ENCODE measurements at places on chromosomes 16 and 17.

DNA sequence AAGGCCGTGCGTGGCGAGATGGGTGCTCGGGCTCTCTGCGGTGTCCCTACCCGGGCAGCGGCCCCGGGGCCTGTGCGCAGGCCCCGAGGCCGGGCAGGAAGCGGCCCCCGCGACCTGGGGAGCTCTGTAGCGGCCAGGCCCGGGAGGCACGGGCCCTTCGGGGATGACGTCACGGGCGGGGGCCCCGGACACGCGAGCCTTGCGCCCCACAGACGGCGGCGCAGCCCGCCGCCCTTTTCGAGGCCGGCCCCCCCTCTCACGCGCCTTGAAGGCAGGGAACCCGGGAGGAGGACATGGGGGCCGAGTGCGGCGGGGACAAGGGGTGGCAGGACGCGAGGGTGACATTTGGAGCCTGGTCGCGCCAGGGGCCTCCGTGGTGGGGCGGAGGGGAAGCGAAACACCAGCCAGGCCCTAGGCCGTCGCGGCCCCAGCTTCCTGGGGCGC lies 1.1 kb downstream of the RAI1 start:
- DNase-seq = peak; percentile 49

DNA sequence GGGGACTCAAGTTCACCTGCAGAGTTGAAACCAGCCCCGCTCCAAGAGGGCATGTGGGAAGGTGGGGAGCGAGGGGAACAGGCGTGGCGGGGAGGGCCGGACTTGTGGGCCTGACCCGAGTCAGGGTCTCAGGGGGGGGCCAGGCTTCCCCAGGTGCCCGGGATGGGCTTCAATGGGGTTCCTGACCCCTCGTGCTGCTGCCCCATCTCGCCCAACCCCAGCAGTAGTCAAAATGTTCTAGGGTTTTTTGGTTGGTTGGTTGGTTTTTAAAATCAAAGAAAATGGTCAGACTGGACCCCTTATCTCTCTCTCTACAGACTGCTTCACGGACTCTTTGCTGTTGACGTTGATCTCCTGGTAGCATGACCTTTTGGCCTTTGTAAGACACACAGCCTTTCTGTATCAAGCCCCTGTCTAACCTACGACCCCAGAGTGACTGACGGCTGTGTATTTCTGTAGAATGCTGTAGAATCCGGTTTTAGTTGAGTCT lies 69.5 kb downstream of the AMFR start:
- no peak for DNase-seq

DNA sequence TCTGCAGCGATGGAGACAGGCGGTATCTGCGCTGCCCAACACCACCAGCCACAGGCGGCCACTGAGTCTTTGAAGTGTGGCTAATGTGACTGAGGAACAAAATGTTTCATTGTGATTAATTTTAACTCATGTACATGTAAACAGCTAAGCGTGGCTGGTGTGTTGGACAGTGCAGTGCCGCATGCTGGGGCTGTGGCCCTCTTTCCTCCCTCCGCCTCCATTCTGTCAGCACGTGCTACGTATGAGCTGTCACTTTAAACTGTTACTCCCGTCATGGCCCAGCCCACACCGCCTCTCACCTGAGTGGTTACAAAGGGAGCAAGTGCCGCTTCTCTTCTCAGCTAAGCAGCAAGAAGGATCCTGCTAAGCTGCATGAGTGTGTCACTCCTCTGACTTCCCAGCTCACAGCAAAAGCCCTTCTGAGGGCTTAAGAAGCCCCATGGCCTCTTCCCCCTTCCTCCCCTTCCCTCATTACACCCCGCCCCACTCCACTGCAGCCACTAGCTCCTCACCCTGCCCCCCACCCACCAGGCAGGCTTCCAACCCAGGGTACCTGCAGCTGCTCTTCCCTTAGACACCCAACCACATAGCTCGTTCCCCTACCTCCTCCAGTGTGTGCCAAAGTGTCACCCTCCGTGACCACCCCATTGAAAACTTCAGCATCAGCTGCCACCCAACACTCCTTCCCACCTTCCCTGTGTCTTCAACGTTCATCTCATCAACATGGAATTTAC lies 15.0 kb downstream of the HASPIN start:
- DNase-seq = peak; percentile 77

DNA sequence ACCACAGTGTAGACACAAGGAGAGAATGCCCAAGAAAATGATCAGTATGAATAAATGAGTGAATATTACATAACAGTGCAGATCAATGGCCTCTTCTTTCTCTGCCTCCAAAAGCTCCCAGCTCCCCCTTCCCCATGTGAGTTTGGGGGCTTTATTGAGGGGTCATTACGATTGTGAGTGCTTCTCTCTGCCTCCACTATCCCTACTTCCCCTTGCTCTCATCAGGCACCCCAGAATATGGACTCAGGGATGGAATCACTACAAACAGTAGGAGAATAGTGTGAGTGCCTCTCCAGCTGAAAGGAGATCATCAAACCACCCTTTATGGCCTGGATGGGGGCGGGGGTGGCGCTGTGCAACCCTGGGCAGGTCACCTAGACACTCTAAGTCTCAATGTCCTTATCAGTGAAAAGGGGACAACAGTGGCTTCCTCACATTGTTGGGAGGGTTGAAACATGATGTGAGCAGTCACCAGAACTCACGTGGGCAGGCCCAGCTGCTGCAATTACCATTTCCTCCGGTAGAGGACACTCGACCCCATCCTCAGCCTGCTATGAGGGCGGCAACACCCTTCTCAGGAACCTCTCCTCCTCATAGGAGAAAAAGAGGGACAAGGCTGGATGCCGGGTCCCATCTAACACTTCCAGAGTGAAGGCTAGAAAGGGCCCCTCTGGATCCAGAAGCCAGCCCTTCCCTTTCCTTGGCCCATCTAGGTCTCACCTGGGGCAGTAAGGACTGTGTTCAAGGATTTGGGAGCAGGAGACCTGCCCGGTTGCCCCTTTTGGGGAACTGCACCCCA lies 2.1 kb upstream of the EPOP start:
- DNase-seq = peak; percentile 83

DNA sequence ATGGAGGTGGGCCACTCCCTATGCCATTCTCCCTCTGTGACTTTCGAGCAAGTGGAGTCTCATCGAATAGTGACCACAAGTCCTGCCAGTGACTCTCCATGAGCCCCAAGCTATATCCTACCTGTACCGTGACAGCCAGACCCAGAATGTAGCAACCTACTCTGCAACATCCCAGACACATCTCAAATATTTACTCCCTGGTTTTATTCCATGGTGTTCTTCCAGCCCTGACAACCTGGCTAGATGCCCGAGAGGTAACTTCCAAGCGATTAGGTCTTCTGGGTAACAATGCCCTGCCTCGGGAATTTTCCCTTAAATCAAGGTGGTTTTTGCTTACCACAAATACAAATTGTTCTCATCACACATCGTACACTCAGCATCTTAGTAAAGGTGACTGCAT lies 211.7 kb downstream of the ZFHX3 start:
- no peak for DNase-seq

GRCh38 chr16:1428511-1428910 lies 2.4 kb upstream of the PERCC1 start:
- DNase-seq = peak; percentile 52

DNA sequence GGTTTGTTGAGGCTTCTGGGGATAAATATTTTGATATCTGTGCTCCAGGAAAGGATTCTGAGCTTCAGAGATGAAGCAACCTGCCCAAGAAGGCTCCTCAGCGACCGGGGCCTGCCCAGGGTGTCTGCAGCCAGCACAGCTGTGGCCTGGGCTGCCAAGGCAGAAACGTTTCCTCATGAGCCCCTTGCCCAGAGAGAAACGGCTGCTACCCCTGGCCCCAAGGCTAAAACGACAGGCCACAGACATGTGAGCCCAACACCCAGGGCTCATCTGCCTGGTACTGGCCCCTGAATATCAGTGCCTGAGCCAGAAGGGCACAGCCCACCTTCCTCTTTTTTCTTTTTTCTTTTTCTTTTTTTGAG lies 45.4 kb upstream of the RASD1 start:
- no peak for DNase-seq

DNA sequence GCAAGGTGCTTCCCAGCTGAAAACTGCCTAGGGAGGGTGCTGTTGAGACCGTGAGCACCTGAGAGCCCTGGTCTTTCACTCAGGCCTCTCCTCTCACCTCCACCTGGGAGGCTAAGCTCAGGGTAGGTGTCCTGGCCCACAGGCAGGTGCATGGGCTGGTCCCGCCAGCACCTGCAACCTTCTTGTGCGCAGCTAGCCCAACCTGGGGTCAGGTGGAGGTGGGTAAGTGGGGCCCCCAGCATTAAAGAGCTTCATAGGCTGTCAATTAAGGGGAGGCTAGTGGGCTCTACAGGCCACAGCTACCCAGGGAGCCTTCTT lies 8.7 kb downstream of the ADCY7 start:
- no peak for DNase-seq

GRCh38 chr16:30439720-30440348 lies 5.8 kb downstream of the SEPHS2 start:
- DNase-seq = no peak

DNA sequence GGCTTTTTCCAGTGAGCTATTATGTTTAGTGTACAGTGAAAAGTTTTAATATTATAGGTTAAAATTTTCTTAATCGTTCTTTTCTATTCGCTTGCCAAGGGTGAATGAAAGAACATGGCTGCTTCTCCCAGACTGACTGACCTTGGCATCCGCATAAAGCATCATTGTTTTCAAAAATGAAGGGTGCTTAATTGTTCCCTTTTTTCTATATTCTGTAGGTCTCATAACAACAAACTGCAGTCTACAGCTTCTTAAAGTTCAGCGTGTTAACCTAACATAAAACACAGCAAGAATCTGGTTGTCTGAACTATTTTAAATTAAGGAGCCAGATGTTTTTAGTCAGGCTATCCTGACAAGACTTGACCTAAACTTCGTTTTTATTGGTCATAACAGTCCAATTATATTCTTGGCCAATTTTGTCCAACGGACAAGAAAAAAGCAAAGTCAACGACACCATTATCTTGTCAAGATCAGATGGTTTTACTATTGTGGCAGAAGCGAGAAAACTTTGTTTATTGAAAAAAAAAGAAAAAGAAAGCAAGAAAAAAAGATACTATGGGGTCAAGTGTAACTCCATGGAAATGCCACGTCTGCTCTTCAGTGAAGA lies 14.1 kb downstream of the C17orf58 start:
- DNase-seq = no peak

- no peak for DNase-seq
Measured at GRCh38 chr17:36106493-36106835, 2.8 kb downstream of the CCL4 start.

- no peak for DNase-seq
Measured at GRCh38 chr17:79633154-79633553, 22.3 kb upstream of the RBFOX3 start.

DNA sequence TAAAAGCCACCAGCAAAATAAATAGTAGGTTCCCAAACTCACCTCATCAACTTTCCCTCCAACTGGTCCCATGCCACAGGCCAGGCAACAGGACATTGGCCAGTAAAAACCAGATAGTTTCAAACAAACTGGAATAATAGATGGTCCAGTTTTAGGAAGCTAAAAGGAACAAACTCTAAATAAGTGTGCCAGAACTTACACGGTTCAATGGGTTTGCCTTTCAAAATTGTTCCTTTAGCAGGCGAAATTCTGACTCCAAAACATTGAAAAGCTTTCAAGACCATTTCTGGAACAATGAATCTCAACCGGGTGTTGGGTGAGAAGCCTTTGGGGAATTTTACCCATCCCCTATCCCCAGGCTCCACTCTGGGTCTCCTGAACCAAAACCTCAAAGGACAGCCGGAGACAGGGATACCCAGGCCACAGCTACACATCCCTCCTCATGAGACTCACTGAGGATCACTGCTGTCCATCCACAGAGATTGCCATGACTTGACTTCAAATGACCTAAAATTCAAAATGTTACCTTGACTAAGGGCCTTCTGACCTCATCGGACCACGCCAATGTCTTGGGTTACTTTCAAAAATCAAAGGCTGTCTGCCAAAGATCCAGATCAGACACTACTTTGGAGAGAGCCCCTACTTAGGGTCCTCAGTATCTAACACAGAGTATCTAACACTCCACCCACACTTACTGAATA lies 13.0 kb downstream of the AXIN2 start:
- no peak for DNase-seq

DNA sequence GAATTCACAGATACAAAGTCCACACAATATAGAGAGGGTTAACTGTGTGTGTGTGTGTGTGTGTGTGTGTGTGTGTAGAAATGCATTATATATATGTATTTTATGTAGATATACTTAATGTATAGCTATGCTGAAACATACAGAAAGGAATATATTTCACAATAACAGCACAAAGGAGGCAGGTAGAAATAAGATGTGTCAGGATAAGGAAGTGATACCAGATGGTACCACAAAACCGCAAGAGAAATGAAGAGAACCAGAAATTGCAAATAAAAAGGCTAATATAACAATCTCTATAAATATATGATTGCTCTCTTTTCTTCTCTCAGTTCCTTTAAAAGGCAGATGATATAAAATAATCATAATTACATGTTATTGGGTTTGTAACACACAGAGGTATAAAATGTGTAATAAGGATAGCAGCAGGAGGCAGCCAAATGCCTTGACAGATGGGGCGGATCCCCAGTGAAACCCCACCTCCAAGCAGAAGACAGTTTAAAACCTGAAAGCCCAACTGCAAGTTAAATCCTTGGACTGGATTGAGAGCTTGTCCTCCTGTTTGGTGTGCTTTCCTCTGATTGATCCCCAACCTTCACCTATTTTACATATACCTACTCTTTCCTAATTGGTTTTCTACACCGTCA lies 365.4 kb upstream of the C16orf82 start:
- DNase-seq = no peak

GRCh38 chr17:17567631-17568030 lies 23.9 kb downstream of the PEMT start:
- DNase-seq = no peak

DNA sequence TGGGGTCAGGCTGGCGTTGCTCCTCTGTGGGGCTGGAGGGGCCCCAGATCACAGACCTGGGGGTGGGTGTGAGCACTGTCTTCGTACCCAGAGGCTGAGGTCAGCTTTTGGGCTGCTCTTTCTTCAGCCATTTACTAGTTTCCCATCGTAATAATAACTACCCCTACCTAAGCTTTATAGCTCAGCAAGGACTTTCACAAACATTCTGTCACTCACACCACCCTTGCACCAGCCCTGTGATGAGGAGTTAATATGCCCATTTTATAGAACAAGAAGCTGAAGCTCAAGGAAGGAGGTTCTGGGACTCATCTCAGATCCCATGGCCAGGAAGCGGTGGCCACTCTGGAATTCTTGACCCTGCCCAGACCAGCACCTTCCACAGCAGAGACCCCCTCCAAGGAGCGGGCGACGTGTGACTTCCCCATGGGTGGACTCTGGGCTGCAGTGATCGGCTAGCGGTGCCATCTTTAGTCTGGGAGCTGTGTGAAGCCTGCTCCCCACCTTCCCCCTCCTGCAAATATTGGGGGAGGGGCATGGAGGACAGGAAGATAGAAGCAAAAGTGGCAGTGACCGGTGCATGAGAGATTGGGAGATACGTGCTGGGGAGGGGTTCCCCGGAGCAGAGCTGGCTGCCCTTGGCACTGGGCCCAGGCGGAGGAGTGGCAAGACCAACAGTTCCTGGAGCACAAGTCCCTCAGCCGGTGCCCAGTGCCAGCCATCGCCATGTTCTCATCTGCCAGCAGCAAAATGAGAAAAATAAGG lies 81.8 kb upstream of the TOB1 start:
- DNase-seq = no peak

- no peak for DNase-seq
Measured at GRCh38 chr16:82157534-82157812, 12.6 kb downstream of the MPHOSPH6 start.
